ENCODE measurements at places on chromosomes 11 and 22.
A peak's percentile ranks its signal among the peaks of the same experiment; 100 is the strongest.

DNA sequence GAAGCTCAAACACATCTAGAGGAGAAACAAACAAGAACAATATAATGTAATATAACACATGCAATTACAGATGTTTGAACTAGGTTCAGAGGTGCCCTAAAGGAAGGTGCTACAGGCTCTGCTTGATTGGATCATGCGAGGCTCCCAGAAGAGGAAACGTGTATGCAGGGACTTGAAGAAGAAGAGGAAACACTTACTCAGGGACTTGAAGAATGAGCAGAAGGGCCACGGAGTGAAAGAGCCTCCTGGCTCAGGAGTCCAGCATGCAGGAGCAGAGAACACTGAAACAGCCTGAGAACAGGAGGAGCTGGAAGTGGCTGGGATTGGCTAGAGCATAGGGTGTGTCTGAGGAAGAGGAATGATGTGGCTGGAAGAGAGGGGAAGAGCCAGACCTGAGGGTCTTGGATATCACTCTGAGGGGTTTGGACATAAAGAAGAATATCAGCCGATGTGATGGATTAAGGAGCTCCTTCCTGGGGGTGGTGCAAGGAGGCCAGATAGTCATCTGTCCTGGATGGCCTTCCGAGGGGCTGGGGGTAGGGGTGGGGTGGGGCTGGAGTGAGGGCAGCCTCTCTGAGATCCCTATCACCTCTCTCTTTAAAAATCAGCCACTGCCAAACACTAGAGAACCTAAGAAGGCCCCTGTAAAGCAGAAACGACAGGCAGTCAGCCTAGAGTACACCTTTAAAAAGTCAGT is 16.8 kb downstream of the FZD4 start:
- no peak for DNase-seq

- peak; percentile 40 for DNase-seq
Measured at GRCh38 chr11:2092956-2093412, 46.2 kb downstream of the IGF2 start.

DNA sequence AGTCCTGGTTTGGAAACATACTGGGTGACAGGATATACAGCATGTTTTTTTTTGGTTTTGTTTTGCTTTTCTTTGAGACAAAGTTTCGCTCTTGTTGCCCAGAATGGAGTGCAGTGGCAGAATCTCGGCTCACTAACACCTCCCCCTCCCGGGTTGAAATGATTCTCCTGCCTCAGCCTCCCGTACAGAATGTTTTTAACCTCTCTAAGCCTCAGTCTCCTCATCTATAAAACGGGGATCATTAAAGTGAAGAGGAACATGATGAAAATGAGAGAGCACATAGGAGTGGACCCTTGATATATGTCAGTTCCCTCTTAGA is 28.1 kb upstream of the SCARF2 start:
- no peak for DNase-seq

GRCh38 chr11:131108760-131109159 is 192.5 kb upstream of the SNX19 start:
- no peak for DNase-seq

GRCh38 chr11:71548120-71548519 is at the start of gene KRTAP5-9:
Gene KRTAP5-9 (plus strand): TSS chr11:71548420. CDS start chr11:71548658, 238 bp downstream.
- no peak for DNase-seq

DNA sequence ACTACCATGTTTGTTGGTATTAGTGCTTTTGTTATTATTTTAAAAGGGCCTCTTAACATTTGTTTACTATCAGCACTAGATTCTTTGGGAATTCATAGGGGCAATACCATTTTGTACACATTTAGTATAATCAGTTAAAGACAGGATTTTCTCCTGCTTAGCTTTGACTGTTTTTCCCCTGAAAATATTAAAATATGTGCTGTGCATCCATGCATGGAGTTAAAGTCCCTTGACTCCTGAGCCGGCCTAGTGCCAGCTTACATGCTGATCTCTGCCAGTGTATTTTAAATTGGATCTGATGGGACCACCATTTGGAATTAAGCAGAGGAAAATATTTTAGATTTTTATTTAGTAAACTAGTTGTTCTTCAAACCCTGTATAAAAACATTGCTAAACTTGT is 161.4 kb downstream of the METTL15 start:
- DNase-seq = no peak

DNA sequence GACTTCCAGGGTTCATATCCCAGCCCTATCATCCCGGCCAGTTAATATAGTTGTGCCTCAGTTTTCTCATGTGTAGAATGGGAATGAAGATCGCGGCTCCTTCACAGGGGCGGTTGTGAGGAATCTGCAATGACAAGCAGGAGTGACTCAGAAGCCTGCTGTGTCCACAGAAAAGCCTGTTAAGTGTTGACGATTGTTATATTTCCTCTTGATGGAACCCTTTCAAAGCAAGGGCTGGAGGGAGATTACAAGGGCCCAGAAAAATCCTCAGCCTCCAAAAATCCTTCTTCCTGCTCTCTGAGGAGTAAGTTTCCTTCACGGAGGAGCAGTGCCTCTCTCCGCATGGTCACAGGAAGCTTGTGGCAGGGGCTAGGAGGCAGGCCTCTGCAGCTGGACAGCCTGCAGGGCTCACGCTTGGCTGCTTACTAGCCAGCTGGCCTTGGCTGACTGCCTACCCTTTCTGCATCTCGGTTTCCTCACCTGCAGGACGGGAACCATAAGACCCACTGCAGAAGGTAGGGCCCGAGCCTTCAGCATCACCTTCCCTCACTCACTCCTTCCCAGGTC is 63.4 kb downstream of the CACNG2 start:
- DNase-seq = no peak

DNA sequence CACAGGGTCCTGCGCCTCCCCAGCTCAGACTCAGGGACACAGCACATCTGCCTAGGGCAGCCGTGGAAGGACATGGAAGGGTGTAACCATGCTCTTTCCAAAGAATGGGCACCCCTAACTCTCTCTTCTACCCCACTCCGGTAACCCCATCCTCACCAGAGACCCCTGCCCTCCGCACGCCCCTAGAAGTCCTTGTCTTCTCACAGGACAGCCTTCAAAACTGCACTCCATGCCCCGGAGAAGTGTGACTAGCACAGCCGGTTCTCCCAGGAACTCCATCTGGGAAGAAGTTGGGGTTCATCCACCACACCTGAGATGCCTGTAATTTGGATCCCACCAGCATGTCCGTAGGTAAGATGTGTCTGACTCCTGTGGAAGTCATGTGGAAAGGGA is 25.0 kb downstream of the P2RY2 start:
- DNase-seq = no peak

DNA sequence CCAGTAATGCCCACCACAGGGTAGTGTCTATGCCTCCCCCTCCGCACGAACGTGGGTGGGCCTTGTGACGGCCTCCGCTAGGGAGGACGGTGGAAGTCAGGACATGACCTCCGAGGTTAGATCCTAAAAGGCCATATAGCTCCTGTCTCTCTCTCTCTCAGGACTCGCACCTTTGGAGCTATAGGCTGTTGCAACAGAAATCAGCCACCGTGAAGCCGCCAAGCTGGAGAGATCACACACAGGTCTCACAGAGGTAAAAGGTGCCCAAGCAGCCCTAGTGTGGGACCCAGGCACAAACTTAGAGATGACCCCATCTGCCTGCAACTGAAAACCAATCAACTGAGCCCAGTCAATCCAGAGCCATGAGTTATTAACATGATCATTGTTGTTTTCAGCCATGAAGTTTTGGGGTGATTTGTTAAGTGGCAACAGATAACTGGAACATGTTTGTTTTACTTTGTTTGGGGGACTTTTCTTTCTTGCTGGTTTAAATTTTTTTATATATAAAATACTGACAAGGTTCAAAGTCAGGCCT is 7.4 kb upstream of the NAP1L4 start:
- no peak for DNase-seq

- DNase-seq = no peak
Measured at GRCh38 chr11:123509737-123510578, 79.9 kb downstream of the GRAMD1B start.

DNA sequence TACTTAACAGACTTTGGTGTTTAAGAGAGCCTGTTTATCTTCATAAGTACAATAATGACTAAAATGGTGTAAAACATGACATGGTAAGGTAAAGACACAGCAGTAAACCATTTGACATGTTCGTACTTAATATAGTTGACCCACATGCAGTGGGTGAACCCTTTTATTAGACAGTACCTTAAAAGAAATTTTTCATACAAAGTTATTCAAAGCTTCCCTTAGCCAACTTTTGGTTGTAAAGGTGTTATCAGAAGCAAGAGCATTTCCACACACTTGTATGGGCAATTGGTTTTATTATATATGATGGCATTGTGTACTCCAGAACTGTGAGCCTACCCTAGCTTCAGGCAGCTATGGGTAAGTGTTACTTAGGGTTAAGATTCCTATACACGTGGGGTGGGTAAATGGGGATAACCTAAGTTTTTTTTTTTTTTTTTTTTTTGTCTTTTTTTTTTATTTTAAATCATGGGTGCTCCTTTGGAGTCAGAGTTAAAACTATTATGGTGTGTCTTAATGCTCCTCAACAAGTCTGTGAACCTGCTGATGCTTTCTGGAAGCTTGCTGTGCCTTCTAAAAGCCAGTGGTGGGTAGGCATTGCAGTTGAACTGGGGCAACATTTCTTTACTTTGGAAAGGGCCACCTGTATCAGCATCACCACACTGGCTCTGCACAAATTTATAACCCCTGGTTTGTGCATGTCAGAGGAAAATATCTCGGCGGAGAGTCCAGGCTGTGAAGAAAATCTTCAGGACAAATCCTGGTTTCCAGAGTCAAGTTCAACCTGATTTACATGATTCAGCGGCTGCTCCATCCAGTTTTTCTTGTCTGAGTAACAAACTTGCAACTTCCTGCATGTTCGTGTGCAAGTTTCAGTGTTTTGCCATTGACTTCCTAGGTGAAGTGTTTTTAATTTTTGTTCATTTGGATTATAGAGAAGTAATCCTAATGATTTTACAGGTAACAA is 3.3 kb downstream of the PCF11 start:
- DNase-seq = no peak

GRCh38 chr11:12777208-12777874 is 103.1 kb downstream of the TEAD1 start:
- DNase-seq = no peak

DNA sequence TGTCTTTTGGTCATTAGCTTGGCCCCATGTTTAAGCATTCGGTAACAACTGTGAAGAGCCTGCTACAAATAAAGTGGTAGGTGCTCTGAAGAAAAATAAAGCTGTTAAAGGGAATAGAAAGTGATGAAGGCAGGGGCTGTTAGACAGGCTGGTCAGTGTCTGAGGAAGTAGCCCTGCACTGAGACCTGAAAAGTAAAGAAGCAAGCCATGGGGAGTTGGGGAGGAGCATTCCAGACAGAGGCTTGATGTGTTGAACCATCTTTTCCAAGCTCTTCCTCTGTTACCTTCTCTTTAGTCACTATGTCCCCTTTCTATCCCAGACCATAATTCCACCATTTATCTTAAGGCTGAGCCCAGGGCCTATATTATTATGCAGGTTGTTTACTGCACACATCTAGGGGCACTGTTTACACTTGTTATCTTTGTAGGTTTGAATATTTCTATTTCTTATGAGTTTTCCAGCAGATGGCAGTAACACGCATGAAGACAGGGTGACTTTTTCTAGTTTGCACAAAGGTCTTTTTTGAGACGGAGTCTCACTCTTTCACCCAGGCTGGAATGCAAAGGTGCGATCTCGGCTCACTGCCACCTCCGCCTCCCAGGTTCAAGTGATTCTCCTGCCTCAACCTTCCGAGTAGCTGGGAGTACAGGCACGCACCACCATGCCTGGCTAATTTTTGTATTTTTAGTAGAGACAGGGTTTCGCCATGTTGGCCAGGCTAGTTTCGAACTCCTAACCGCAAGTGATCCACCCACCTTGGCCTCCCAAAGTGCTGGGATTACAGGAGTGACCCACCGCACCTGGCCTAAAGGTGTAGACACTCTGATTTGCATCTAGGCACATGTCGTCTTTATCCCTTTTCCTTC is 23.0 kb downstream of the ZFTA start:
- DNase-seq = no peak

DNA sequence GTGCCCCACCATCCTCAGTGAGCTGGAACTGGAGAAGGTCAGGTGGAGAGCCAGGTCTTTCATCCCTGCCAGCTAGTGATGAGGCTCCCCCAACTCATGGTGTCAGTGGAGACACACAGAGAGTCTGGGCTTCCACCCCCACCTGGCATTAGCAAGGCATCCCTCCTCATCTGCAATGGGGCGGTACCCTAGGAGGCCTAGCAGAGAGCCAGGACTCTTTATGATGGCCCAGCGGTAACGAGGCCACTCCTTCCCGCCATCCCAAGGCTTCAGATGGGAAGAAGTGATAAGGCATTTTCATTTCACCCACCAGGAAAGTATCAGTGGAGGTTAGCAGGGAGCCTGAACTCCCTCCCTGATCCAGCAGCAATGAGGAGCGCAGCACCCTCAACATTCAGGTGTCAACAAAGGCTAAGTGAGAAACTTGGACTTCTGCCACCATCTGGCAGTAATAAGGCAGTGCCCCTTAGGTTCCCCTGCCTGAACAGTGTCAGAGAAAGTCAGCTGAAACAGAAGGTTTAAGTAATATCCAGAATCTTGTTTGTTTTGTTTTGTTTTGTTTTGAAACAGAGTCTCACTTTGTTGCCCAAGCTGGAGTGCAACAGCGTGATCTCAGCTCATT is 40.5 kb upstream of the FBLN1 start:
- DNase-seq = no peak

- DNase-seq = no peak
Measured at GRCh38 chr11:73308003-73308960, at the start of gene ARHGEF17. Gene ARHGEF17 (plus strand): TSS chr11:73308276. CDS start chr11:73308639, 363 bp downstream.

DNA sequence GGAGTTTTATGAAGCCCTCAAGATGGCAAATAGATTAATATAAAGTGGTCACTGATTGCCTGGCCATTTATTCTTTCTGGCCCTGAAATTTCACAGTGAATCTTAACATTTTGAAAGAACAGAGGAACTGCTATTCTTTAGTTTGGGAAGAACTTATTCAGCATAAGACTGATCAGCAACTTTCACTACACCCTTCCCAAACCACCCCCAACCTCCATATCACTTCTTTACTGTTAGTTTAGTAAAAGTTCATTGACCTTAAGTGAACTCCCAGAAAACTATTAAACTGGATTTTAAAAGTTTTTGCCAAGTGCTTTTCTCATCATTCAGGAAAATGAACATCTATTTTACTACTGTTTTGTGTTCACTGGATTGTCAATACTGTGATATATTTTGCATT is 77.4 kb downstream of the NARS2 start:
- no peak for DNase-seq

- DNase-seq = no peak
Measured at GRCh38 chr22:49951000-49951677, 9.4 kb upstream of the PIM3 start.

- DNase-seq = no peak
Measured at GRCh38 chr11:85028329-85029101, 598.6 kb downstream of the DLG2 start.

- DNase-seq = no peak
Measured at GRCh38 chr11:14393889-14394288, 34.9 kb upstream of the RRAS2 start.

GRCh38 chr11:46677169-46677568 is 23.2 kb downstream of the ARHGAP1 start:
- no peak for DNase-seq

GRCh38 chr11:113198972-113199661 is 115.3 kb upstream of the TTC12 start:
- DNase-seq = no peak

Measured in CD4-positive, alpha-beta T cell treated with Interleukin-15 for 1 hour (primary cell).